ENCODE measurements at places on chromosomes 4 and X.
A peak's percentile ranks its signal among the peaks of the same experiment; 100 is the strongest.

GRCh38 chrX:119646515-119646914, 40.3 kb upstream of the NKRF start:
- DNase-seq, result no peak

- no peak for DNase-seq
These were observed 223.7 kb downstream of the GPAT3 start for GRCh38 chr4:83759611-83760010.

- no peak for DNase-seq
These were observed 109.0 kb downstream of the UCHL1 start for GRCh38 chr4:41365681-41366080.

DNA sequence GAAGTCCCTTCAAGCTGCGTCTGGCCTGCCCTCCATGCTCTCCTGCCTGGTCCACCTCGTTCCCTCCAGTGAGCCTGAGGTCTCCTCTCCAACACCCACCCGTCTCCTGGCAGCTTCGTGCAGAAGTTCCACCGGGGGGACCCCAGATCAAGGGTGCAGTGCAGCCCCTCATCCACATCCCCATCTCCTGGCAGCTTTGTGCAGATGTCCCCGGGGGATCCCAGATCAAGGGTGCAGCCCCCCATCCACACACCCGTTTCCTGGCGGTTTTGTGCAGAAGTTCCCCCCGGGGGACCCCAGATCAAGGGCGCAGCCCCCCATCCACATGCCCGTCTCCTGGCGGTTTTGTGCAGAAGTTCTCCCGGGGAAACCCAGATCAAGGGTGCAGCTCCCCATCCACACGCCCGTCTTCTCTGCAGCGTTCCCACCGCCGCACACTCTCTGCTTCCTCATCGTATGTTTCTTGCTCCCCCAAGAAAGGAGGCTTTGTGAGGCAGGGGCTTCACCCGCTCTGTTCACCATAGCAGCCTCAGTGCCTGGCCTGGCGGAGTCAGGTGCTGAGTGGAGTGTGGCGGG, 35.7 kb downstream of the PIGG start:
- no peak for DNase-seq

DNA sequence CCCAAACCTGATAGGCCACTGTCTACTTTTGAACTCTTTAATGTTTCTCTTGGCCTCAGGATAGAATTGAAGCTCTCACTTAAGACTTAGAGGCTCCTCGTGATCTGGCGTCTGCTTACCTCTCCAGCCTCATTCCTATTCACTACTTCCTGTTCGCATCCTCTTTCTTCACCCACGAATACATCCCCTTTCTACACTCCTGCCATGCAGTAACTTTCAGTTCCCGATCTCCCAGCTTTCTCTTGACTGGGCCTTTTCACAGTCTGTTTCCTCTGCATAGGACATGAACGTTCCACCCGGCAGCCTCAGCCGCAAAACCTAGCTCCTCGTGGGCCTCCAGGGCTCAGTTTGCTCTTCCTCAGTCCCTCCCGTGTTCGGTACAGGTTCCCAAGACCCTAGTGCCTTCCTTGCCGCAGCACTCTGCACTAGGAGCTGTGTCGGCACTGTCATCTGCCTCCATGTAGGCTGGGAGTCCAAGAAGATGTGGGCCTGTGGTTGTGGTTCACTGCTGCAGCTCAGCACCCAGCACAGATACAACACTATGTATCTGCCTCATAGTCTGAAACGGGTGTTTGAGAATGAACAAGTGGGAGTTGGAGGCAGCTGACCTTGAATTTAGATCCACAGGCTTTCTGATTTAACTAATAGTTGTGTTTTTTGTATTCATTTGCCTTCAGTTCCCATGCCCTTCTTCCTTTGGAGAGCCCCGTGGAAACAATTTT, 15.8 kb downstream of the RPL39 start:
- no peak for DNase-seq

- no peak for DNase-seq
These were observed 50.4 kb downstream of the MID1 start for GRCh38 chrX:10569946-10570345.

DNA sequence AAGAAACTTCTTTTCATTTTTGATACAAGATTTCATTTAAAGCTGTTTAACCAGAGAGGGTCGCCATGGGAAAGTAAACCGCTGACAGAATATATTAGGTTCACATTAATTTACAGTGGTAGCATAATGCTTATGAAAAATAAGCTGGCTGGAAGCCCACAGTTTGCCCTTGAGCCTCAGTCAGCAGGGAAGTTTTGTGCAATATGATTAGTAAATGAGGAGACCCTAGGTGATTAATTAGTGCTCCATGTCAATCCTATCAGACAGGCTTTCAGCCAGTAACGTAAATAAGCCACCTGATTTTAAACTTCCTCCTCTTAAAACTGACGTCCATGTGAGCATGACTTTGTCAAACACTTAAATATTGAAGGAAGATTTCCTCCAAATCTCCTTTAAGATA, 134.2 kb downstream of the TSPAN5 start:
- no peak for DNase-seq

GRCh38 chrX:30906726-30907125, 17.7 kb upstream of the TAB3 start:
- no peak for DNase-seq

DNA sequence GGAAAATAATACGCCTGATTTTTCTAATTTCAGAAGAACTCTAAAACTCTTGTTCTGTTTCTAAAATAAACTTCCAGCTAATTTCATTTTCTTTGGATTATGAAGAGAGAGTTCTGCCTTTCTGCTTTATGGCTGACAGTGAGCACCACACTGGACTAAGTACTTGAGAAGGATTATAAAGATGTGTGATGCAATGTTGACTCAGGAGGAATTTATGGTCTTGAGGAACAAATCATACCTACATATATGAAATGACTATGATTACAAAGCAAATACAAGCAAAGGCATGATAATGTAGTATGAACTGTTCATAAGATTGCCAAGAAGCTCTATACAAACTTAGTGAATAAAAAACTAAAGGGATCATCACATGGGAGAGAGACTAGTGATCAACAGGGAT, 13.0 kb upstream of the SLC25A5 start:
- no peak for DNase-seq

DNA sequence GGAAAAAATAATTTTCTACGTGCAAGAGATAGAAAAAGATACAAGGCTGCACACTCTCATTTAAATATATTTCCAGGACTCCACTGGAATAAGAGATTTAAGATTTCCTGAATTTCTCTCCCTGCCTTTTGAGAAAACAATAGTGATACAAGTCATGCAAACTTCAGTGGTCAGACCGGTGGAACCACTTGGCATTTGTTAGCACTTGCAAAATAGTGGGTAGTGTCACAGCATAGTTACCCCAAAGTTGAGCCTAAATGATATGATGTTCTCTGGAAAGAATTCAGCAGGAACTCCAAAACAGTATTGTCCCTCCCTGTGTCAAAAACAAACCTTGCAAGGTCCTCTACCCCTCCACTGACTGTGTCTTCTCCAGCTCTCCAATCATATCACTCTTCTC, 102.3 kb downstream of the ANKRD50 start:
- peak; percentile 12 for DNase-seq

Measured in right lung (tissue), 10 donors.